ENCODE measurements at places on chromosomes 1 and 21. TPM values are rescaled to one million over a fixed set of nuclear protein-coding genes. Genes with fewer than 3 reads are reported as not detected.

- H3K27me3 ChIP-seq = no peaks in the 10 kb centered on the region
- H3K36me3 ChIP-seq = no peaks in the 10 kb centered on the region
- no peak for DNase-seq
- no peak overlapping the region for H3K4me3 ChIP-seq
These were observed 53.6 kb upstream of the AJAP1 start for GRCh38 chr1:4600615-4601460.

- no peak overlapping the region for H3K4me3 ChIP-seq
- no peak overlapping the region for H3K27ac ChIP-seq
- DNase-seq = no peak
- no peaks in the 10 kb centered on the region for H3K4me1 ChIP-seq
These were observed 87.9 kb downstream of the VAV3 start for GRCh38 chr1:107877092-107877491.

- no peak overlapping the region for H3K27ac ChIP-seq
- DNase-seq = no peak
- H3K4me1 ChIP-seq = no peaks in the 10 kb centered on the region
These were observed 22.6 kb upstream of the COL9A2 start for GRCh38 chr1:40339420-40340323.

MACO1 gene
- 19.7 TPM for total RNA-seq

PM20D1 gene
- 1.1 TPM for total RNA-seq

FLG gene
- 0.03 TPM for total RNA-seq

OR6K3 gene
- not detected for total RNA-seq

DNA sequence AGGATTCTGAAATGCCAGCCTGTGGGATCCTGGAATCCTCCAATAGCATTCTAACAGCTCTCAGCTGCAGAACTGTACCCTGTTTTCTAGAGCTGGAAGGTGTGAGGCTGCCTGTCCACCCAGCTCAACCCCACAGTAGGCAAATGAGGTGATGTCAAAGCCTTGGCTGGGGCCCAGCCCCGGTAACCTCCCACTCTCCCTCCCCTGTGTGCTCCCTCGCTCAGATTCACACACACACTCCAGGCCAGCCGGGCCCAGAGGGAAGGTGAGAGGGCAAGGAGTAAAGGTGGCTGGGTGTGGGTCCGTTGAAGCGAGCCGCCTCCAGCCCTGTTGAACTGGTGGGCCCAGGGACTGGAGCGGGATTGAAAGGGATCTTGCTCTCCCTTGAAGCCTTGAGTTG lies at the start of gene BSND:
Gene BSND (plus strand): TSS at position 257 of the 400 bp plus-strand sequence. CDS start 254 bp downstream, outside the sequence.
- H3K27ac ChIP-seq = no peak within 1 kb of the TSS
- no peaks in the 10 kb centered on the region for H3K27me3 ChIP-seq
- H3K36me3 ChIP-seq = no peaks in the 10 kb centered on the region
- no peak for DNase-seq

FAM177B gene
- 0.18 TPM for total RNA-seq

DNA sequence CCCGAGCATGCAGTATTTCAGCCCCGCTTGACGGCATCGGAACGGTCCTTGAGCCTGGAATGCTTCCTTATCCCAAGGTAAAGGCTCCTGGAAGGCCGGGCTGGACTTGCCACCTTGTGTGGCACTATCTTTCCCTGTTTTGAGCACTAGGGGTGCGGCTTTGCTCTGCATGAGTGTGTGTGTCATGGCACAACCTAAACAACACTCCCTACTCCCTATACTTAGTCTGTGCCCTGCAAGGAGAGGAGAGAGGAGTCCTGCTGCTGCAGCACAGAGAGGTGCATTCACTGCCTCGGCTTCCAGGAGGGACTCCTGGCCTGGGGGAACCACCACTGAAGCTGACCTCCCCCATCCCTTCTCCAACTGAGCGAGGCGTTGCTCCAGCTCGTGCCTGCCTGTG lies 60.4 kb upstream of the BACE2 start:
- H3K27me3 ChIP-seq = no peaks in the 10 kb centered on the region
- no peak overlapping the region for H3K27ac ChIP-seq

GRCh38 chr1:220925707-220926106 lies 46.5 kb downstream of the HLX start:
- H3K27me3 ChIP-seq = no peaks in the 10 kb centered on the region
- DNase-seq = no peak
- no peak overlapping the region for H3K27ac ChIP-seq
- no peaks in the 10 kb centered on the region for H3K4me1 ChIP-seq
- H3K4me3 ChIP-seq = no peak overlapping the region

SERPINC1 gene
- not detected for total RNA-seq

- no peaks in the 10 kb centered on the region for H3K27me3 ChIP-seq
- H3K36me3 ChIP-seq = no peaks in the 10 kb centered on the region
- no peak overlapping the region for H3K27ac ChIP-seq
- no peak overlapping the region for H3K4me3 ChIP-seq
These were observed 90.0 kb downstream of the GLUL start for GRCh38 chr1:182301467-182302198.

DNA sequence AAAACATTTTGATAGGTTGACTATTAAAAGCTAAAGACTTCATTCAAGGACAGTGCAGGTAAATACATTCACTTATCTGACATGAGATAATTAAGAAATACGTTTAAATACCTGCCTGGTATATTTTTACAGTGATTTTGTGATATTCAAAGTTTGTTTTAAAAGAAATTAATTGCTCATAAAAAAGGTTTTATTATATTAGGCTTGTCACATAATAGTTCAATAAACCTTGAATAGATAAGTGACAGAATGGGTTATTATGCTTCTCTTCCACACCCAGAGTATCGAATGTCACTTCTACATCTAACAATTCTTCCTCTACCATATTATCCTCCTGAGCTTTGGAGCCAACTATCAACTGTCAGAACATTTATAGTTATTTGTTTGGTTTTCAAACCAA lies 60.0 kb downstream of the LTN1 start:
- no peaks in the 10 kb centered on the region for H3K4me1 ChIP-seq
- no peaks in the 10 kb centered on the region for H3K36me3 ChIP-seq
- no peak overlapping the region for H3K4me3 ChIP-seq
- H3K27me3 ChIP-seq = no peaks in the 10 kb centered on the region
- H3K27ac ChIP-seq = no peak overlapping the region
- DNase-seq = no peak

DNA sequence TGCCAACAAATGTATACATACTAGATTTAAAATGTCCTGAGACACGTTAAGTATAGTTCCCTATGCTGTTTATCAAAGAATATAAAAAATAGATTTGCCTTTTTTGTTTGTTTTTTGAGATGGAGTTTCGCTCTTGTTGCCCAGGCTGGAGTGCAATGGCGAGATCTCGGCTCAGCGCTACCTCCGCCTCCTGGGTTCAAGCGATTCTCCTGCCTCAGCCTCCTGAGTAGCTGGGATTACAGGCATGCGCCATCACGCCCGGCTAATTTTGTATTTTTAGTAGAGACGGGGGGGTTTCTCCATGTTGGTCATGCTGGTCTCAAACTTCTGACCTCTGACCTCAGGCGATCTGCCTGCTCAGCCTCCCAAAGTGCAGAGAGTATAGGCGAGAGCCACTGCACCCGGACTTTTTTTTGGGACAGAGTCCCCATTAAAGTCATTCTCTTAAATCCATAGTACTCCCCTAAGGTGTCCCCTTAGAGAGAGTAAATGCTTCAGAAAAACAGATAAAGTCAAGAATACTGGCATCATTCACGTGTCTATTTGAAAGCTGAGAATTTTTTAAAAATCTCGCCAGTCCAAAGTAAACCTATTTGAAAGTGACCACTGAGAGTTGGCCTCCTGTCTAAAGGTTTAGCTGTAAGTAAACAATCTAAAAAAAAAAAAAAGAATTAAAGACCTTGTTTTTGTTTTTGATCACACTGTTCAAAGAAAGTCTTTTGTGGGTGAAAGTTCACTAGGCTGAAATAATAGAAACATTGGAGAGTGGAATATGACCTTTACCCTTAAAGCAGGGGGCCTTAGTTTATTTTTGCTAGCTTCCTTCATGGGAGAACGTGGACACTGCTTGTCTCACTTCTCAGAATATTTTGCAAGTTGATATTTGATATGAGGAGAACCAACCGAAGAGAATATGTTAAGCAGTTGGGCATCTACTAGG lies 48.0 kb upstream of the SLC16A1 start:
- no peaks in the 10 kb centered on the region for H3K4me1 ChIP-seq
- H3K27ac ChIP-seq = no peak overlapping the region
- H3K27me3 ChIP-seq = no peaks in the 10 kb centered on the region
- no peak overlapping the region for H3K4me3 ChIP-seq
- DNase-seq = no peak

DNA sequence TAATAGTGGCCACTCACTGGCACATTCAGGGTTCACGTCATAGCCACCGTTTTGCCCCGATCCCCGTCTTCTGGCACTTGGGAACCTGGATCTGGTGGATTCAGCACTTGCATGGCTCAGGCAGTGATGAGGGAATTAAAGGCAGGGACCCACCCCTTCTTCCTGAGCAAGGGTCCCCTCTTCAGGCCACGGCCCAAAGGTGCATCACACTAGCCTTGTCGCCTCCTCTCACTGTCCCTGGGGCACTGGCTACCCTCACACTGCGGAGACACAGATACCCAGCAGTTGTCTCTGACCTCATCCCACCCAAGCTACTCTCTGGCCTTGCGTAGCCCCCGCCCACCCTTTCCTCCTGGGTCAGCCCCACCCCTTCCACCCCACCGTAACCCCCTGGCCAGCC lies 19.9 kb upstream of the LDLRAP1 start:
- no peak for DNase-seq
- no peak overlapping the region for H3K4me3 ChIP-seq
- H3K36me3 ChIP-seq = no peaks in the 10 kb centered on the region
- no peaks in the 10 kb centered on the region for H3K27me3 ChIP-seq
- H3K4me1 ChIP-seq = no peaks in the 10 kb centered on the region

DNA sequence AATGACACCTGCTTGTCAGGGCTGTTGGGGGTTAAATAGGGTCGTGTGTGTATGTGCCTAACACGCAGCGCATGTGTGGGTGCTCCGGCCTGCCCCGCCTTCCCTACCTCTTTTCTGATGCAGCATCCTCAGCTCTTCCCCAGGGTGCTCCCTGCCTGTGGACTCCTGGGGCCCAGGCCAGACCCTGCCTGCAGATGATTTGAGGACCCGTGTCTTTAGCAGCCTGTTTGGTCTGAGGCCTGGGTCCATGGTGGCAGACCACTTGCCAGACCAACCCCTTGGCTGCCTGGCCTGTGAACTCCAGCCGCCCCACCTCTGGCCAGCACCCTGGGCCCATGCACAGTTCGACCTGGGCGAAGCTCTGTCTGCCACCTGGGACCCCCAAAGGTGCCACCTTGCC lies 57.0 kb upstream of the SIM2 start:
- no peak overlapping the region for H3K27ac ChIP-seq
- H3K4me1 ChIP-seq = no peaks in the 10 kb centered on the region
- no peak overlapping the region for H3K4me3 ChIP-seq
- no peaks in the 10 kb centered on the region for H3K36me3 ChIP-seq

DNA sequence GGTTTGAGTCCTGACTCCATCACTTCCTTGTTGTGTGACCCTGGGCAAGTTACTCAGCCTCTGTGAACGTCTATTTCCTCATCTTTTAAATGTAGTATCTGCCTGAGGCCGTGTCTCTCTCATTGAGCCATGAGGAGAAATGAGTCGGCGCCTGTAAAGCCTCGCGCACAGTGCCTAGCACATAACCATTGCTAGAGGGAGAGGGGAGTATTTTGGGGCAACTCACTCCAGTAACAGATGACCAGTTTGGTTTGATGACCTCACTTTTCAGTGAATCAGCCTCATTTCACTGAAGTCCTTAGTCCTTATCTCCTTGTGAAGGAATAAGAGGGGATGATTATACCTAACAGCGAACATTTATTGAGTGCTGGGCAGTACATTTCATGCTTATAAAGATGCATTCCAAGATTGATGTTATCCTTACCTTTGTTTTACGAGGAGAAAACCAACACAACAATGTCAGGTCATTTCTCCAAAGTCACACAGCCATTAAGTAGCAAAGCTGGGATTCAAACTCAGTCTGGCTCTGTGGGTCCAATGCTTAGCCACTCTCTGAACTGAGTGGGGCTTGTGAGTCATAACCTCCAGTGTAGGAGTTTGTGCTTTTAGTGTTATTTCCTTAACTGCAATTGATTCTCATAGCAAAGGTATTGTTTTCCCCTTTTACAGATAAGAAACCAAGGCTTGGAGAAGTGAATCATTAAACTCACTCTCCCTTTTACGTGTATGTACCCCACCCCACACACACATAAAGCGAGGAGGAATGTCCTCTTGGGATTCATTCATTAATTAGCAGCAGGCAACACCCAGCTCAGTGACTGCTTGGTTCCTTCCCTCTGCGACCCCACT lies 25.9 kb downstream of the KCNC4 start:
- H3K36me3 ChIP-seq = no peaks in the 10 kb centered on the region
- H3K27me3 ChIP-seq = no peaks in the 10 kb centered on the region
- no peak for DNase-seq
- H3K27ac ChIP-seq = no peak overlapping the region
- H3K4me3 ChIP-seq = no peak overlapping the region

GRCh38 chr1:7373876-7374562 lies 397.1 kb upstream of the VAMP3 start:
- H3K36me3 ChIP-seq = no peaks in the 10 kb centered on the region
- H3K27ac ChIP-seq = no peak overlapping the region
- H3K4me1 ChIP-seq = no peaks in the 10 kb centered on the region
- H3K27me3 ChIP-seq = no peaks in the 10 kb centered on the region
- no peak overlapping the region for H3K4me3 ChIP-seq

GRCh38 chr1:160219062-160219929 lies 14.1 kb downstream of the PEA15 start:
- peaks cover 13% of the 10 kb centered on the region for H3K36me3 ChIP-seq
- no peaks in the 10 kb centered on the region for H3K4me1 ChIP-seq
- no peak overlapping the region for H3K27ac ChIP-seq
- no peak for DNase-seq
- no peak overlapping the region for H3K4me3 ChIP-seq

DNA sequence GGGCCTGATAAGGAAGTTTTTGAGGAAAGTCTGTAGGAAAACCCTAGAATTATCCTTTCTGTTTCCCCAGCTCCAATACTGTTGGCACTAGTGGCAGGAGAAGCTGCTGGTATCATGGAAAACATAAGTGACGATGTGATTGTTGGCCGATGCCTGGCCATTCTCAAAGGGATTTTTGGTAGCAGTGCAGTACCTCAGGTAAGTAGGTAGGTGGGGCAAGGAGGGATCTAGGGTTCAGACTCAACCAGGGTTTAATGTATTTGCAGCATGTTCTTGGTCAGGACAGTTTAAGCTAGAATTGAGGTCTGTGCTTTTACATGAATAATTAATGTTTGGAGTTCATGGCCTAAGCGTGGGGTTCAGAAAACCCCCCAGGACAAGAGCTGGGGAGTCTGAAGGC lies 62.1 kb downstream of the KDM1A start:
- no peak overlapping the region for H3K27ac ChIP-seq
- H3K4me3 ChIP-seq = no peak overlapping the region
- DNase-seq = no peak
- peaks cover 7% of the 10 kb centered on the region for H3K36me3 ChIP-seq
- H3K27me3 ChIP-seq = no peaks in the 10 kb centered on the region

Data from aorta (tissue), 5 donors.